NCI-H774 (cell line): ENCODE measurements at places on chromosomes 7 and 10.

DNA sequence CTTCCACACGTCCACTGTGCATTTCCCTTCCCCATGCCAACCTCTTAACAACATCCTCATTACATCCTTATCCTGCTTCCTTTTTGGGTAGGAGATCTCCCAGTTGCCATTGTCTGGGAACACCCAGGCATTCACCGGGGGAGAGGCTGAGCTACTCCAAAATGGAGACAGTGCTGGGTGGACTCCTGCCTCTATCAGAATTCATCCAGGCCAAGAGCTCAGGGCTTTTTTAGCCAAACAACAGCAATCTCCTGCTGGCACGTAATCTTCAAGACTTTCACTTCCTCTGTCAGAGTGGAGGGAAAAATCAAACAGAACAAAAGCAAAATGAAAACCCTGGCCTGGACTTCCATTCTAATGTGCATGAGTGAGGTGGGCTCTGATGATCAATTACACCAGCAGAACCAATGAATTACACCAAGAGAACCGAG, 245.0 kb downstream of the PRPF18 start:
- DNase-seq, result no peak

GRCh38 chr7:140435252-140435895, 31.5 kb downstream of the RAB19 start:
- DNase-seq, result no peak

GRCh38 chr7:131383417-131384285, 56.0 kb downstream of the MKLN1 start:
- DNase-seq, result no peak

- no peak for DNase-seq
These were observed 55.3 kb downstream of the TCF7L2 start for GRCh38 chr10:113005380-113005779.

DNA sequence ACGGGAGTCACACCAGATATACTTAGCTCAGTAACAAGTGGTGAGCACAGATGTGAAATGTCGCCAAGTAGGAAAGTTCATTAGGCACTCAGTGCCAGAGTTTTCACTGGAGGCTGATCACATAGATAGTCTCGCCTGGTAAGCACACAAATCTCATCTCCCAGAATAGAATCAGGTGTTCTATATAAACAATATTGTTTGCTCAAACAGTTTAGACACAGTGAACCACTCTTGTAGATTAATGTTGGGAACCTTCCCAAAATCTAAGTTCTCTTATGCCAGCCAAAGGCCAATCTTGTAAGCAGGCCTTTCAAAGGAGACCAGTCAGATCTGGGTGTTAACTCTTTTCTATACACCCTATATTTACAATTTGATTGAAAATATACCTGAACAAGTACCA, 716.5 kb upstream of the GRM3 start:
- DNase-seq, result no peak

DNA sequence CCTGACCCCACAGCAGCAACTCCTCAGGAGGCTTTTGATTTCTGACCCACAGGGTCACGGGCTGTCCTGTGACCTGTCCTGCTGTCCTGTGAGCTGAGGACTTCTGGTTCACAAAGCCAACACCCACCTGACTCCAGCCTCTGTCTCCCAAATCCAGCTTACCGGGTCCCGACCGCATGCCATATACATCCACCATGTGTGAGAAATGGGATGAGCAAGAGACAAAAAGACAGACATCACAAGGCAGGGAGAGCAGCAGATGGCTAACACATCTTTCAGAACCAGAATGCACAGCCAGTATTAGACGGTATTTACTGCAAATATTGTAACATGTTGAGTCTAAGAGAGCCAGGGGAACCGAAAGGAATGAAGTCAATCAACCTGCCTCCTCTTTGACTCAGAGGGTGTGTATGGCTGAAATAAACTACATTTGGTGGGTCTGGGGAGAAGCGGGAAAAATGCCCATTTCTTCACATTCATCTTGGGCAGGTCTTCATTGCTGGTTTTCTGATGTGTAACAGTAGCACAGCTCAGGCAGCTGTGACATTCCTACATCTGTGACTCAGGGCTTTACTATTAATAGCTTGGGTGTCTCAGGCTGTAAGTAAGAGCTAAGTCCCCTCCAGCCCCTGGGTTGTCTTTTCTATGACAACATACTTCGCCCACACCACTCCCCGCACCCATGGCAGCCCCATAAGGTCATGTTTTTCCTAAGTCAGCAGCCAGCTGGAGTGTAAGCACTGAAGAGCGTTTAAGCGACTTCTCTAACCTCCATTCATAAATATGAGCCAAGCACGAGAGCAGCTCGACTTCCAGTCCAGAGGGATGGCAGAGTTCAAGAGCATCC, 25.0 kb downstream of the ABLIM1 start:
- DNase-seq, result no peak

DNA sequence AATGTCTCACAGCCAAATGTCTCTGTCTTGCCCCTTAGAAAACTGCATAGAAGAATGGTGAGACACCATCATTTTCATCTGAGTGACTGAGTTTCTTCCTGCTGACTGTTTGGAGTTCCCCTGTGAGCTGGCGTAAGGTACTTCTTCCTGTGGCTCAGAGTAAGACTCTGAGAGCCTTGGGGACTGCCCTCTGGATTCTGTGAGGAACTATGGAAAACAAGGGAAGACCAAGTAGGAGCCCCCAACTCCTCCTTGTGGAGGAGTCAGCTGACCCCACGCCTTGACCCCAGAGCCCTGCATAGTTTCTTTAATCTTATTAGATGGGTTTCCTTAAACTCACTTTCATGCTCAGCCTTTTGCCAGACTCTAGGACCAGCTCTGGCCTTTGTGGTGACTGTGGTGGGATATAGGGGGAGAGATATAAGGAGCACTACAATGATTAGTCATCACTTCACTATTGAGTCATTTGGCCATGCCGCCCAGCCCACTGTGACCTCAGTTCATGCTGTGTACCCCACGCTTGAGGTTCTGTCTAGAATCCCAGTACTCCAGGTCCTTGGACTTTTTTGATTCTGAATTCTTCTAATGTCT, 51.8 kb upstream of the FAM133B start:
- DNase-seq, result no peak

GRCh38 chr7:129877146-129877792, 75.5 kb downstream of the UBE2H start:
- DNase-seq, result no peak

DNA sequence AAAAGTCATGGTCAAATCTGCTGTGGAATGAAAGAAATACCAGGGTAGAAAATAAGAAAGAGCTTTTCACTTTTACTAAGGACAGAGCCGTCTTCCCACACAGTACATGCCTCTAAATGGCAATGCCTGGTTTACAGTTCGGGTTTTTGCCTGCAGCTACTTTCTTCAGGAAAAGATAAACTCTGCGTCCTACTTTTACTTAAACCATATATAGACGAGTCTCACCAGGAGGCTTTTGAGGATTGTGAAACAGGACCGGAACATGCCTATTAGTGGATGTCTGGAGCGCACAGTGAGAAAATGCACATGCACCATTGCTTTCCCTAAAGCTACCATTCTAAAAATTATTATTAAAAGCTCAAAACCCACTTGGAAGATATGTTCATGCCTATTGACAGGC, 70.5 kb downstream of the KLF6 start:
- no peak for DNase-seq

DNA sequence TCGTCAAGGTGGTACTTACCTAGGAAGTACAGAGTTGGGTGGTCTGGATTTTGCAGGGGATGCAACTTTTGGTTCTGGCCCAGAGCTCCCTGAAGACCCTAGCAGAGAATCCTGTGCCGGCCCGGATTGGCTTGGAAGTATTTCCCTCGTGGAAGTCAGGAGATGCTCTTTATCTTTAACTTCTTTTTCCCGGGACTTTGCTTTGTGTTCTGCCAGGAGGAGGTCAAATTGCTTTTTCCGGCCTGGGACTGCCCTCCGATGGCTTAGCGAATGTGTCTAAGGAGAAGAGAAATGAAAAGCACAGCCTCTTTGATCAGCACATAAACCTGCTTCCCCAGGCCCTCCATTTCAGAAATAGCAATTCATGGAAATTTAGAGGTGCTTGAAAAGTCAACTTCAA, 57.0 kb upstream of the EFCAB10 start:
- DNase-seq, result no peak

- no peak for DNase-seq
These were observed 73.0 kb upstream of the CTTNBP2 start for GRCh38 chr7:117946151-117946633.

- no peak for DNase-seq
These were observed 102.6 kb upstream of the AGR3 start for GRCh38 chr7:16984375-16984774.

DNA sequence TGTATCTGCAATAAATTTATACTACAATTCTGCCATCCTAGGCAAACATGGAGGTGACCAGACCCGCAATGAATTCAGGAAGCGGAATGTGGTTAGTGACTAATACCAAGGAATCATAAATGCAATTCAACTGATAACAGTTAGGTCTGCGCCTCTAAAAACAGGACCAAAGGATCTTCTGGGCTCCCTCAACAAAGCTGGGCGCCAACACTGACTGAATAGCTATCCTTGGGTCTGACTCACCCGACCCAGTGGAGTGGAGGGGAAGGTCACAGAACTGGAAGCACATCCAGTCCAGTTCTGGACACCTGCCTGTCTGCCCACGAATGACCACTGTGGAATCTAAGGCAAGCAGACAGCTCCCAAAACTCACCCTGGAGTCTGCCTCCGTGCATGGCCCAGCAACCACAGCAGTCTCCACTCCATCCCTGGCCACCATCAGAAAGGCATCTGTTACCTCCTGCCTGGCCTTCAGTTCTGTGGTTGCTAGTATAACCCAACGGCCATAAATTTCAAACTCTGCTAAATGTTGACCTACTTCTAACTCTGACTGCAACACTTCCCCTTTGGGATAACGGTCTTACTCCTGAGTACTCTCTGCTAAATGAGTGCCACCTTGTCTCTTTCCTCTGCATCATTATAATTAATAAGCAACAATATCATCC, 43.0 kb upstream of the DLX6 start:
- DNase-seq, result no peak

GRCh38 chr10:69486922-69487730, 35.9 kb downstream of the TSPAN15 start:
- DNase-seq, result no peak

- peak; percentile 9 for DNase-seq
These were observed 151.9 kb downstream of the CHRM2 start for GRCh38 chr7:137020351-137020750.

GRCh38 chr7:115748123-115748738, 282.3 kb downstream of the TFEC start:
- DNase-seq, result no peak

- DNase-seq, result no peak
These were observed 158.3 kb upstream of the HDAC9 start for GRCh38 chr7:18337048-18337809.

DNA sequence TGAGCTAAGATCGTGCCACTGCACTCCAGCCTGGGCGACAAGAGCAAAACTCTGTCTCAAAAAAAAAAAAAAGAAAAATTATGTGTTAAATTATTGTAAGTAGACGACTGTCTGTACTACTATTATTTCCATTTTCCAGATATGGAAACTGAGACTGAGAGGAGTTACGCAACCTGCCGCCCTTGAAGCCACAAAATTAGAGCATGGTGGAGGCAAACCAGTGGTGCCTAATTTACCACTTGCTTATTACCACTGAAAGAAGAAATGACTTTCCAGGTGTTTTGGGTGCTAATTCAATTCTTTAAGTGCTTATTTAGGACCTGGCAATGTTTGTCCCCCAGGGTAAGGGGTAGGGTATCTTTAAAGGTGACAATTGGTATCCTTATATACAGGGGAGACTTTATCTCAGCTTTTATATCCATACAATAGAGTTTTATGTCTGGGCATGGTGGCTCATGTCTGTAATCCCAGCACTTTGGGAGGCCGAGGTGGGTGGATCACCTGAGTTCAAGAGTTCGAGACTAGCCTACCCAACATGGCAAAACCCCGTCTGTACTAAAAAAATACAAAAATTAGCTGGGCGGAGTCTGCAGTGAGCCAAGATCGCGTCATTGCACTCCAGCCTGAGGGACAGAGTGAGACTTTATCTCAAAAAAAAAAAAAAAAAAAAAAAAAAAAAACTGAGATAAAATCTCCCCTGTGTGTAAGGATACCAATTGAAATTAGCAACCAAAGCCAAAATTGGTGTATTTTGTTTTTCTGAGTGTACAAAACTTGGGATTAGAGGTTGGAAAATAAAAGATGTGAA, 16.6 kb upstream of the CAMK1D start:
- no peak for DNase-seq

DNA sequence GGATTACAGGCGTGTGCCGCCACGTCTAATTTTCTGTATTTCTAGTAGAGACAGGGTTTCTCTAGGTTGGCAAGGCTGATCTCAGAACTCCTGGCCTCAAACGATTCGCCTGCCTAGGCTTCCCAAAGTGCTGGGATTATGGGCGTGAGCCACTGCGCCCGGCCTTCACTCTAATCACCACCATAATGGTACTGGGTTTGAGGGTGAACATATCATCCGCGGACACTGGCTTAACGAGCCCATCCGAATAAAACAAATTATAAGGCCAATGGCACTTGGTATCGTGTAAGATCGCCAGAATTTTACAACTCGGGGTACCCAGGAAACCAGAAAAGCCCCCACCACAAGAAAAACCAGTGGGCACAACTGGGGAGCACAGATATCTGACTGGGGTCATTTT, 580 bp downstream of the FAM200A start:
- DNase-seq, result no peak

GRCh38 chr7:122013065-122013464, 131.0 kb downstream of the AASS start:
- no peak for DNase-seq

GRCh38 chr7:7581531-7582179, 15.0 kb downstream of the MIOS start:
- no peak for DNase-seq

- DNase-seq, result no peak
These were observed 76.1 kb upstream of the PDSS1 start for GRCh38 chr10:26621243-26621888.

GRCh38 chr10:48206482-48207250, 67.8 kb downstream of the FRMPD2 start:
- no peak for DNase-seq
